ENCODE measurements at places on chromosomes 16 and 17. TPM values are rescaled to one million over a fixed set of nuclear protein-coding genes. Genes with fewer than 3 reads are reported as not detected.

DNA sequence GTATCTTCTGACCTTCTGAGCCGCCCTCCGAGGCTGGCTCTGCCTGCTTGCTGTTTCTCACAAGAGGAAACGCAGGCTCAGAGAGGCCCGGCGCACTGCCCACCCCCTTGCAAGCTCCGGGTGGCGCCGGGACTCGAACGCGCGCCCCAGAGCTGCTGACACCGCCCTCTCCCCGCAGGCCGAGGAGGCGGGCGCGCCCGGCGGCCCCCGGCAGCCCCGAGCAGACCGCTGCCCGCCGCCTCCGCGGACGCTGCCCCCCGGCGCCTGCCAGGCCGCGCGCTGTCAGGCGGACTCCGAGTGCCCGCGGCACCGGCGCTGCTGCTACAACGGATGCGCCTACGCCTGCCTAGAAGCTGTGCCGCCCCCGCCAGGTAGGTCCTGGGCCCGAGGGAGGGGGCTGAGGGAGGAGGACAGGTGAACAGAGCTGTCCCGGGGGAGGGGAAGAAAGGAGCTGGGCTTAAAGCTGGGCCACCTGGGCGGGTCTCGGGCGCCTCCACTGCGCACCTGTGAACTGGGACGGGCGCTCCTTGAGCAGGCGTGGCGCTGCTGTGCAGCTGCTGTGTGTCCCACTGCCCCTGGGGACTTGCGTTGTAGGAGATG lies 18.2 kb downstream of the WFDC1 start:
- no peak for DNase-seq

DNA sequence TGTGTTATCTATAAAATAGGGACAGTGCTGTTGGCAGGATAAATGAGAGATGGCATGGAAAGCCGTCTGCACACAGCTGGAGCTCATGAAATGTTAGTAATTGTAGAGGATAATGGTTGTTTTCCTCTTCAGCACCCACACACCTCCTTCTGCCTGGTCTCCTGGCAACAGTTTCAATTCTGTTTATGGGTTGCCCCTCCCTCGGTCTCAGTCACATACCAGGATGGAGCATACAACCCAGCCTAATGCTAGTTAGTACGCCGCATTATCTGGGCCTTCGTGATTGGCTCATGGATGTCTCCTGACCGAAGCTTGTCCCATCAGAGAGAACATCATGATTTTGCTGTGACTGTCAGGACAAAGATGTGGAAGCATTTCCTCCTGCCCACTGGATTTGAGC lies 126.2 kb upstream of the WSCD1 start:
- DNase-seq = no peak

- DNase-seq = no peak
Measured at GRCh38 chr16:59341368-59341767, 607.3 kb upstream of the GOT2 start.

DNA sequence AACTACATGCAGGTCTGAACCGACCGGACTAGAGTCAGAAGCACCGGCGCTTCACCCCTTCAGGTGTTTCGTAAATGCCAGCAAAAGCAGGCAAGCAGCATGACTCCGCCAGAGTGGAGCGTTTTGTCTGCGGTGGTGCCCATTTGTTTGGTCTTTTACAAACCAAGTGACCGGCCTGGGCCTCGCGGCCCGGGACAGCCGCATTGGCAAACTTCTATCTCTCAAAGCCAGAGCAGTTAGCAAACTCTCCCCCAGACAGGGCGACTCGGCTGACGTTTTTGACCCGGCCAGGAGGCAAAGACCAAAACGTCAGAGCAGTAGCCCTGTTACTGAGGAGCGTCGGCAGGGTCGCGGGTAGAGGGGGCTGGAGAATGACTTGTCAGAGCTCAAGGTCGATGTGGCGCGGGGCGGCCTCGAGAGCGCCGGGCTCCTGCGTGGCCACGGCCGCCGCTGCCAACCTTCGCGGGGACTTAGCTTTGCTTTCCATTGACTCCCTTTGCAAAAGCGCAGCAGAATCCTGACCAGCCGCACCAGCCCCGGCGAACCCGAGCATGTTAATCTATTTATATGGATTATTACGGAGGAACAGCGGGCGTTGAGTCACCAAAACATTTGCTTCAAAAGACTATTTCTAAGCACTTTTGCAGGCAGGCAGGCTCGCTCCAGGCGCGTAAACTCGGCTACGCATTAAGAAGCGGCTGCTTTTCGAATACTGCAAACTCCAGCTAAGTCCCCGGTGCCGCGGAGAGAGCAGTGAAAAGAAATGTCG lies 763 bp upstream of the SOX9 start:
- DNase-seq = no peak

DNA sequence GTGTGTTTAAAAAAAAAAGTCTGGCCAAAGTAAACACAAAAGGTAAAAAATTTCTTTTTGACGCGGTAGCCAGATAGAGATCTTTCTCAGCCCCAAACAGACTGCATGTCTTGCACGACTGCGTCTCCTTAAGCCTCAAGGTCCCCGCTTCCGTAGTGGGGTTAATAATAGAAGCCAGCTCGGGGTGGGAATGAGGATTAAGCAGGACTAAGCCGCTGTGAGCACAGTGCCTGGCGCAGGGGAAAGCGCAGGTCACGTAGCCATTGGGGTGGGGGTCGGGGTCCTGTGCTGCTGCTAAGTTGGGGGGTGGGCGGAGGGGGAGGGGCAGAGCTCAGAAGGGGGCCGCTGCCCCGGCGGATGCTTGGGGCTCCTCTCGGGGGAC lies 521 bp downstream of the GGA2 start:
- DNase-seq = no peak

DNA sequence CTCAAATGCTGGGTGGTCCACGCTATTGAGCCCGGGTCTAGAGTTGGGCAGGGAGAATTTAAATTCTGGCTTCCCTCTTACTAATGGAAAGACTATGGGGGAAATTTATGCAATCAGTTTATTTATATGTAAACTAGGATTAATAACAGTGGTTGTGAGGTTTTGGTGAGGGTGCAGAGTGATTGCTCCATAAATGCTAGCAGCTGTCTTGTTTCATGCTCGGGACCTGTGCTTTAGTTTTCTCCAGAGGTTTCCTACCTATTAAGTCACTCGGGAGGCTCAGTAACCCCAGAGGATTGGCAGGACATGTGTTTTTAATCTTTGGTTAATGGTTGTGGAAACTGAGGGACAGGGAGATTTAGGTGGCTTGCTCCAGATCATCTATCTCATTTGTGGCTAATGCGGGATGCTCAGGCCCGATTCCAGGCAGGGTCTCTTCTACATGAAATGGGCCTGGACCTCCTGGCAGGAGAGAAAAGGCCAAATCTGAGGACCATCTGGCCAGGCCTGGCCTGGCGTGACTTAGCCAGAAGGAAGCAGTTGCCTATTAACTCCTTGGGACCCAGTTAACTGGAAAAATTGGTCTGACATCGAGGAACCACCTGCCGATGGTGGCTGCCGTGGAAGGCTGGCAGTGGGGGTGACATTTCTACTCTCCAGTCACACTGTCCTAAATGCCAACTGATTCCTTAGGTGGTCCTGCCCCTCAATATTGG lies 2.1 kb downstream of the PRCD start:
- no peak for DNase-seq

GRCh38 chr16:64165368-64165767 lies 956.5 kb downstream of the CDH11 start:
- no peak for DNase-seq

DNA sequence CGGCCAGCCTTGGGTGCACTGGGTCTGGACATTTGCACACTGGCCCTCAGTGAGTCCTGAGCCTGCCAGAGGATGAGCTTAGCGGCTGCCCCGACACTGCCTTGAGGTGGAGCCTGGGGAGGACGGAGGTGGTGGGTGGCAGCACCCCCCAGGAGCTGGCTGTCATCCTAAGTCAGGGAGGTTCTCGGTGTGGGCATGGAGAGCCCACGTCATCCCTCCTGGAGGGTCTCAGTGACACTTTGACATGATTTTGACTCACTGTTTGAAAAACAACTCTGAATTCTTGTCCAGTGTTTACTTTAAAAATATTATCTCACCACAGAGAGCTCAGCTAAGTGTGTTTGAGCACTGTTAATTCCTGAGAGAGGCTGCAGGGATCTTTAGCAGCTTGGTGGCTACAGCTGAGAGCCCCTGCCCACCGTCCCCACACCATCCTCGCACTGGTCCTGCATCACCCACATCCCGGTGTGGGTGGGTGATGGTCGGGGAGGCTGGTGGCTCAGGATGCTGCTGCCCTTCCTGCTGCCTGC lies 63.1 kb downstream of the BANP start:
- DNase-seq = peak; percentile 70

GRCh38 chr17:15411384-15412198 lies 55.8 kb downstream of the CDRT4 start:
- DNase-seq = no peak

DNA sequence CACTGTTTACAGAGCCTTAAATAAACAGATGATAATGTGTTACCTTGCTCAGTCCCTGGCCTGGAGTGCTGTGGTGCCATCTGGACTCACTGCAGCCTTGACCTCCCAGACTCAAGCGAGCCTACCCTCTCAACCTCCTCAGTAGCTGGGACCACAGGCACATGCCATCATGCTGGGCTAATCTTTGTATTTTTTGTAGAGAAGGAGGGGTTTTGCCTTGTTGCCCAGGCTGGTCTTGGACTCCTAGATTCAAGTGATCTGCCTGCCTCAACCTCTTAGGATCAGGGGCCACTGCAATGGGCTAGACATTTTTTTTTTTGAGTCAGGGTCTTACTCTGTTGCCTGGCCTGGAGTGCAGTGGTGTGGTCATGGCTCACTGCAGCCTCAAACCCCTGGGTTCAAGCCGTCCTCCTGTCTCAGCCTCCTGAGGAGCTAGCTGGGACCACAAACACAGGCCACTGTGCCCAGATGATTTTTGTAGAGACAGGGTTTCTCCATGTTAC lies 5.0 kb upstream of the NAGLU start:
- no peak for DNase-seq

DNA sequence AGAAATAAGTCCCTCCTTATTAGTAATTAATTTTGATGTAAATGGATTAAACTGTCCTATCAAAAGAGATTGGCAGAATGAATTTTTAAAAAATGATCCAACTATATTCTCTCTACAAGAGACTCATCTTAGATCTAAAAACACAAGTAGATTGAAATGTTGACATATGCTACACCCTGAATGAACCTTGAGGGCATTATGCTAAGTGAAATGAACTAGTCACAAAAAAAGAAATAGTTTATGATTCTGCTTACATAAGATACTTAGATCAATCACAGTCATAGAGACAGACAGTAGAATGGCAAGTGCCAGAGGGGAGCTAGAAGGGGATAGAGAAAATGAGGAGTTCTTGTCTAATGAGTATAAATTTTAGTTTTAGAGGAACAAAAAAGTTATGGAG lies 849.8 kb downstream of the CDH11 start:
- DNase-seq = no peak

GRCh38 chr17:419073-419735 lies 66.6 kb upstream of the RPH3AL start:
- no peak for DNase-seq

- DNase-seq = peak; percentile 83
Measured at GRCh38 chr16:3182608-3183444, 5.2 kb upstream of the OR1F1 start.

DNA sequence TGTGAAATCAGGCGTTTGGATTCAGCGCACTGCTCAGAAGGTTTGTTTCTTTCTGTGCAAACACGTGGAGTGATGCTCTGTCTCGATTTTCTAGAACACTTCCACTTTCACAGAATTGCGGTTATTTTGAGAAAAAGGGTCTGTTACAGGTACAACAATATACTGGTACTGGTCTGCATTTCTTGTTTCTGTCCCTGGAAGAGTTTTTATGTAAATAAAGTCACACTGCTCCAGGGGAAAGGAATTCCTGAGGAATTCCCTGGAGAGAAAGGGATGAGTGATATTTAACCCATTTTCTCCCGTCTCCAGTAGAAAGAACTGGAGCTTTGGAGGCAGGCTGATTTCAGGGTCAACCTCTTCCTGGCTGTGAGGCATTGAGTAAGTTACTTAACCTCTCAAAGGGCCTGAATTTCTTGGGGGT lies 16.2 kb upstream of the RMI2 start:
- DNase-seq = no peak

DNA sequence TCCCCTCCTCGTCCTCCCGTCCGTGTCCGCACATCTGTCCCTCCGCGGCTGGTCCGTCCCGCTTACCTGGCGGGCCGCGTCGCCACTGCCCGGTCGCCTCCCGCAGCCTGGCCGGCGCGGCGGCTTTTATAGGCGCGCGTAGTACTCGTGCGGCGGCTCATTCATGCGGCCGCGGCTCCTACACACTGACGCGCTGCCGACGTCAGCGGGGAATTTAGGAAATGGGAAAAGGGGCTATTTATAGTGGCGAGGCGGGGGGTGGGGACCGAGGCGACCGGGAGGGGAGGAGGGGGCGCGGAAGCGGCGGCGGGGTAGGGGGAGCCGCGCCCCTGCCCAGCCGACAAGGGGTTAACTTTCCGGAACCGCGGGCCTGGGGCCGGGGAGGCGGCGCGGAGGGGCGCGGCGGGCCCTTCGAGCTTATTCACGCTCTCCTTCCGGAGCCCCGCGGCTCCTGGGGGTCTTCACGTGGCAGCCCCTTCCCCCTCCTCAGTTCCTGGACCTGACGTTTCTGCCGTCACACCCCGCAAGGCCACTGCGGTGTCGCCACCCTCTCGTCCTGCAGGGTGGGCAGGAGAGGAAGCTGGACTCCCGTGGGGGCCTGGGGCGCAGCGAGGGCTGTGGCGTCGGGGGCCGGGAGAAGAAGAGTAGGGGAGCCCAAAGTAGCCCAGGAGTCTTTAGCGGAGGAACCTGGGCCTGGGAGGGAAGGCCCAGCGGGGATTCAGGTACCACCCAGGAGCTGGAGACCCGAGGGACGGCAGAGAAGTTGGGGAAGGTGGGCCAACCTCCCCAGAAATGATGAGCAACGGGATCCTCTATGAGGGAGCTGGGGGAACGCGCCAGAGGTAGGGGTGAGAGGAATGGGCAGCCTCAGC lies 3.6 kb upstream of the HIC1 start:
- DNase-seq = no peak

DNA sequence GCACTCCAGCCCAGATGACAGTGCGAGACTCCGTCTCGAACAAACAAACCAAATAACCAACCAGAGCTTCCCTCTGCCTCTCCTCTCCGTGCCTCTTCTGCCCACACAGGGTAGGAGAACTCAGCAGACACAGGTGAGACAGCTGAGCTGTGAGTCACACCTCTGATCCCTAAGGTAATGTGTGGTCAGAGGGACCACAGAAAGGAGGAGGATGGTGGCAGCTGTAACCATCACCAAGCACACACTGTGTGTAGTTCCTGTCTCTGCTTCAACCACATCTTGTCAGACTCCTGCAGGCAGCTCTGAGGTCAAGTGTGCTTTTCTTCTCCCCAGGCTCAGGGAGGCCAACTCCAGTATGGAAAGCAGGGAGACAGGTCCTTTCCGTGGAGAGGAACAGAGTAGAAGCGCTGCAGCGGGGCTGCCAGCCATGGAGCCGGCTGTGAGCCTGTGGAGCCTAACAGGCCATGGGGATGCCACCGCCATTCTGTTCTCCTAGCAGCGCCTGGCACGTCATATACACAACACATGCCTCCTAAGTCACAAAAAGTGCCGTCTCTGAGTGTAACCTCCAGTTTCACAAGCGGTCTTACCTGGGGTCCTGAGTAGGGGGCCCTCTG lies 7.1 kb downstream of the NUDT16L1 start:
- DNase-seq = peak; percentile 17

FN3KRP gene
- total RNA-seq = 16.2 TPM

FBXO31 gene
- total RNA-seq = 73.9 TPM

CES5A gene
- not detected for total RNA-seq

HBQ1 gene
- not detected for total RNA-seq

EVI2A gene
- 2.2 TPM for total RNA-seq

EME1 gene
- 0.35 TPM for total RNA-seq

CDH16 gene
- 0.35 TPM for total RNA-seq
